Left renal pelvis (tissue), 4 donors: ENCODE measurements at places on chromosomes 7 and 10.

DNA sequence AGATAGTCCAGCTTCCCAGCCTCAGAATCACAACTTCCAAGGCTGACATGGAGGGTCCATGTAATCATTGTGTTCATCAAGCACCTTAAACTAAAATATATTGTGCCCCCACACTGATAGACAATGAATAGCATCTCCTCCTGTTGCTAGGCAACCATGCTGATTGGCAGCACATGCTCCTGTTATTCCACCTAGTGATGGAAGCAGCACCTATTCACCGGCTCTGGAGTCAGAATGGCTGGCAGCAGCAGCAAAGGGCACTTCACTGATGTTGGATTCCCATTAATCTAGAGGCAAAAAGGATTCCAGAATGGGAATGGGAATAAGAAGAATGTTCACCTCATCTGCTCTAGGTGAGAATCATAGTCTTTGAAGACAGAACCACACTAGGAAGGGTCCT, 55.0 kb downstream of the RELN start:
- DNase-seq: no peak

GRCh38 chr10:75021379-75022249, 89.8 kb upstream of the SAMD8 start:
- no peak for DNase-seq

GRCh38 chr10:35004651-35005050, 85.5 kb downstream of the CUL2 start:
- DNase-seq: no peak

GRCh38 chr10:102918817-102919245, 737 bp downstream of the CNNM2 start:
- DNase-seq: no peak

DNA sequence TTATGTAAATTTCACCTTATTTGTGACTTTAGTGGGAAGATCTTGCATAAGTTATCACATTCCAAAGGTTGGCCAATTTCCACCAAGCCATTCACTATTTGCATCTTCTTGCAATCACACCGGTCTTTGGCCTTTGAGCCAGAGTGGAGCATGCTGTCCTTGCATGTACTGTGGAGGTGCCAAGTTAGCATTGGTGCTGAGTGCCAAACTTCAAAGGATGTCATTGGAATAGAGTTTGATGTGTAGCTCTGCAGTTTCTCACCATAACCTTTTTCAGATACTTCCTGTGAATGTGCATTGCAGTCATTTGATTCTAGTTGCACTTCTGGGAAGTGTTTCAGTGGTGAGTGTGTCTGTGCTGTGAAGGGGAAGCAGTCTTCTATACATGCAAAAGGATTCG, 620.6 kb downstream of the SUGCT start:
- DNase-seq: no peak

- no peak for DNase-seq
These were observed 330.0 kb downstream of the ARL4A start for GRCh38 chr7:13017333-13017857.

DNA sequence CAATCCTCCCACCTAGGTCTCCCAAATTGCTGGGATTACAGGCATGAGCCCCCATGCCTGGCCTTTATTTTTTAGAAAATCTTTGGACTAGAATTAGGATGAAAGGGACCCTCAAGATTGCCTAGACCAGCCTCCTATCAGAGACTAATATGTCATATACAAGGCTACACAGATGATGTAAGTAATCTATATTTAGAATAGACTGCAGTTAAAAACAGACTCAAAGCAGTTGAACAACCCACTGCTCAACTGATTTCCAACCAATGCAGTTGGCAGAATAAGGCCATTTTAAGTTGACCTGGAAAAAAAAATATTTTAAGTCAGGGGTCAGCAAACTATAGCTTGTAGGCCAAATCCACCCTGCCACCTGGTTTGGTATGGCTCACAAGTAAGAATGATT, 27.7 kb downstream of the PSPH start:
- no peak for DNase-seq

GRCh38 chr10:102394801-102395399, 605 bp upstream of the NFKB2 start:
- no peak for DNase-seq

GRCh38 chr7:437329-438251, 82.1 kb downstream of the PDGFA start:
- no peak for DNase-seq

- DNase-seq: peak; percentile 65
These were observed 4.1 kb upstream of the PLAU start for GRCh38 chr10:73906524-73907447.
